Caki2 (cell line): ENCODE measurements at places on chromosomes 5 and 9. TPM values are rescaled to one million over a fixed set of nuclear protein-coding genes. Genes with fewer than 3 reads are reported as not detected.

DNA sequence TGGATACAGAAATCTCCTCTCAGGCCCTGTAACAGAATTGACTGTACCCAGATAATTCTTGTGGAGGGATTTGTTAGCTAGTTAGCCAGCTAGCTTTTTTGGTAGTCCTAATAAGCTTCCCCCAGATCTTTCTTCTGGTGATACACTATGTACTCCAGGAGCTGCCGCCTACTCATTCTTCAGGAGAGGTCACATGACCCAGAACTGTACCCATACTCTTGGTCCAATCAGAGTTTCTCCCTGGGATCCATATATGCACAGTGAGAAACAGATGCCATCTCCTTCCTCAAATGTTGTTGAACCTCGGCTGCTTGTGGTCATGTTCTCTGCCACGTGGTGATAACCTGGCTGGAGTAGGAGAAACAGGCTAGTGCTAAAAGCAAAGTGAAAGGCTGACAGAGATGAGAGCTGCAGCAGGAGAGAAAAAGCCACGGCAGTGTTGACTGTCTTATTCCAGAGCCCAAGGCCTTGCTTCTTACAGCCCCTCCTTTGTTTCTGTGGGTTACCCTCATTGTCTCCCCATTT is 123.0 kb upstream of the RFX3 start:
- no peak for DNase-seq

DNA sequence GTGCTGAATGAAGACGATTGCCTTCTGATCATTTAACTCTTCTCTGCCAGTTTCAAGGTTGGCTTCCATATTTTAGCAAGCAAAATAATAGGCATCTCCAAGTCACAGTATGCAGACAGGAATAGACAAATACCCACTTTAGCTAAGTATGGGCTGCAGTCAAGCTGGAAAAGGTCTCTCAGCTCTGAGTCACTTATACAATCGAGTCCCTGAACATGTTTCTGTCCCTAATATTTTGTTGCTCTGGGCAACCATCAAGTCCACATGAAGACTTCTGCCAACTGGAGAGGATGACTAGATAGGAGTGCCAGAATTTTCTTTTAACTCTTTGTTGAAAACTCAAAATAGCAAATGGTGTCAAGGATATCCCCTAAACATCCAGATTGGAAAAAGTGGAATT is 575.3 kb downstream of the RAB3C start:
- no peak for DNase-seq

GRCh38 chr5:13745508-13745907 is 199.0 kb downstream of the DNAH5 start:
- peak; percentile 50 for DNase-seq

DNA sequence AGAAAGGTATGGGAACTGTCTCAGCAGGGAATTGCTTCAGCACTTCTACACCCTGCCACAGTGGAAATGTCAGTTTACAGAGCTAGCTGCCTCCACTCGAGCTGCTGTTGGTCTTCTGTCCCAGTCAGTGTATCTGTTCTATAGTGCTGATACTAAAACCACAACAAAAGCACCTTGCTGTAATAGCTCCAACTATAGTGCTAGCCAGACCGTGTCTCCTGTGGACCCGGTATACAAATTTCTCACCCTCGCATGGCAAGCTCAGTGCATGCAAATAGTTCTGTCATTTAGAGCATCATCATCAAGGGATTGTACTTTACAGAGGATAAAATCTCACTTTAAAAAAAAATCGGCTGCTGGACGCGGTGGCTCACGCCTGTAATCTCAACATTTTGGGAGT is 51.5 kb upstream of the IQGAP2 start:
- no peak for DNase-seq

- DNase-seq, result no peak
Observed at GRCh38 chr9:83166372-83166771, 103.4 kb upstream of the RASEF start.

ZFAND5 gene
- 78.8 and 92.5 TPM in 2 replicates for total RNA-seq

DNA sequence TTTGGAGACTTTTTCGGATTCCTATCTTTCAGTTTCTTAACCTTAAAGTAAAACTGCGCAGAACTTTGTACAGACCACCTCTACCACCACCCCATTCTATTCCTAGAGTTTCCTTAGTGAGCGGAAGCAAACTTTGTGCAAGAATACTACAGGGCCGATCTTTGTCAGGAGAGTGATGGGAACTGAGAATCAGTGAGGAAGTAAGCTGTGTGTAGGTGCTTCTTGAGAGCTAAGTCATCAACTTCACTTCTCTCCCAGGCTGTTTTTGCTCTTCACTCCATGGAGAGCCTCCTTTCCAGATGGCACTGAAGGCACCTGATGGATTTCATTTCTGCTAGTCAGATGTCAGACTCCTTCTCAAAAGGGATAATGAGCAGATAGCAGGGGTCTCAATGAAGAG is 127.3 kb downstream of the SPATA31D1 start:
- no peak for DNase-seq

- DNase-seq, result peak; percentile 10
Observed at GRCh38 chr5:76403766-76404222, 709 bp downstream of the IQGAP2 start.

SAP30L gene
- total RNA-seq, result 9.7 and 50.7 TPM in 2 replicates

DNA sequence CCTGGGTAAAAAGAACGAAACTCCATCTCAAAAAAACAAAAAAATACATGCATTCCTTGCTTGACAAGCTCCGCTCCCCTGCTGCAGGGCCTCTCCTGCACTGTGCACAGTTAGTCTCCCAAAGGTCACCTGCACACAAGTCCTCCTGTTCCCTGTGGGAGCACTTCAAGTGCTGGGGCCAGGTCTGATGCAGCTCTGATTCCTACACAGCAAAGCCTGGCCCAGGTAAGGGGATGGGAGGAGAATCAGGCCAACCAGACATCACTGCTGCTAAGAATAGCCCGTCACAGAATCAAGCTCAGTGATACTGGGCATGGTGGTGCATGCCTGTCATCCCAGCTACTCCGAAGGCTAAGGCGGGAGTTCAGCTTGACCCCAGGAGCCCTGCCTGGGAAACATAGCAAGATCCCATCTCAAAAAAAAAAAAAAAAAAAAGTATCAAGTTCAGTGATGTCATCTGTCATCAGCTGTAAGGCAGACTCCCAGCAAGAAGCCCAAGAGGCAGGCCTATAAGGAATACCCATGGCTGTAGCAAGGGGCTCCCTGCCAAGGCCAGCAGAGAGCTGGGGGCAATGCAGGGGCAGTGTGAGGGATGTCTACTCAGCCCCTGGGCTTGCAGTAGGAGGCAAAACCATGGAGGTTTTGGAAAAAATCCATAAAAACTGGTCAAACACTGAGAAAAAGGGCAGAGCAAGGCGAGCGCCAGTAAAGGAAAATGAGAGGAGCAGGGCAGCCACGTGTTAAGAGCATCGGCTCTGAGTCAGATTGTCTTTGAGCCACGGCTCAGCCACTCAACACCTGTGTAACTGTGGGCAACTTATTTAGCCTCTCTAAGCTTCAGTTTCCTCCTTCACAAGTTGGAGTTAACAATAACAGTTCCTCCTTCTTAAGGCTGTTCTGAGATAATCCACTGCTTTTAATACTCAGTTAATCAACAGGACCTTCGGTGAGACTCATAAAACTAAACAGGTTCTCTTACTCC is 3.2 kb downstream of the TPM2 start:
- no peak for DNase-seq

PPP1R26 gene
- 30.4 and 32.4 TPM in 2 replicates for total RNA-seq

DNA sequence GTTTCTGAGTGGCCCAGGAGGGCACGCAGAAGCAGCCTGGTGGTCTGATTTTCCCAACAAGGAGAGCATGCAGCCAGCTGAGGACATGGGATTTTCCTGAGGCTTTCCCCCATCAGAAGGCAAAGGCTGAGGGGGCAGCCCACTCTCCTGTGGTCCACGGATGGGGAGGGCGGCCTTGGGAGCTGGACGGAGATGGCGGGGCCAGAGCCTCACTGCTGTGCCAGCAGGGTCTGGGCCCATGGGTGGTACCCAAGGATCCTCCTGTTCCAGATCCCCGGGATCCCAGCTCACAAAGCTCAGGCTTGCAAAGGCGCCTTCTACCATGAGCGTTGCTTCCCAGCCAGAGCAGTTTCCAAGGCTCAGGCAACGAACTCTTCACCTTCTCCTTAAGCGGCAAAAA is 39.0 kb upstream of the SLC12A7 start:
- no peak for DNase-seq

MSANTD3 gene
- total RNA-seq, result 66.6 and 90.2 TPM in 2 replicates

DNA sequence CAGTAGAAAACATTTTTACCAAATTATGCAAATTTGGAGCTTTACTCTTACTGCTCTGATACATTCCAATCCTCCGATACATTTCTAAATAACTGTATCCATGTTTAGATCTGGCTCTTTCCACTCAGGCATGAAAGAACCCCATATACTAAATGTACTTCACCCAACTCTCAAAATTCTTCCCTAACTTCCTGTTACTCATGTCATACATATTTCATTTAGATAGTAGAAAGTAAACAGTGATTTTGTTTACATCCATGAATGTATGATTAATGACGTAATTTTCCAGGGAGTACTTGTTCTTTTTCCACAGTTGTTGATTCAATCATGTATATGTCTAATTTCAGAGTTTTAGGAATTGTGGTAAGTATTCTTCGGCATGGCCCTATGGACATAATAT is 1426.5 kb upstream of the C9orf72 start:
- DNase-seq, result no peak

GRCh38 chr5:74648835-74649293 is 8.3 kb upstream of the ENC1 start:
- peak; percentile 41 for DNase-seq

CDX1 gene
- not detected in 2 replicates for total RNA-seq

IFNA2 gene
- not detected in 2 replicates for total RNA-seq

DNA sequence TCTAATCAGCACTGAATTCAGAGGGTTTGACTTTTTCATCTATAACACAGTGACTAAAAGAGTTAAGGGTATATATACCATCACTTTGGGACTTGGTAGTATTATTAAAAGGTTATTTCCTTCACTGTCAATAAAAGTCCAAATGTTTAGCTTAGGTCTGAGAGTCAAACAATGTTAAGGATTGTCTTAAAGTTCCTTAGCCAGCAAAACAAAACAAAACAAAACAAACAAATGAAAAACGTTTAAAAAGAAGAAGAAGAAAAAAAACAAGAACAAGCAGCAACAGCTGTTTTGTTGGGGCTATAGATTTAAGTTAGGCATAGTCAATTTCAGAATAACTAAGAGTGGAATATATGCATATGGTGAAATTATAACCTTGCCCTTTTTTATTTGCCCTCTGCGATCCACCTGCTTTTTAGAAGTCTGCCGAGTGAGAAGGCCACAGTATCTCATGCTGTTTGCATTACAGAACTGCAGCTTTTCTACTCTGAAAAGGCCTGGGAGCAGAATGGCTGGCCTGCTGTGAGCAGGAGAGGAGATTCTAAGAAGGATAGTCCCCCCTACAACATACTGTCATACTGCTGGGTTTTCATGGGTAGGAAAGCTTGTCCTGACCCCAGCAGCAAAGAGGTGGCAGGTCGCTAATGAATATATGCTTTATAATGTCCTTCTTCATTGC is 141.7 kb downstream of the NTRK2 start:
- DNase-seq, result no peak

DNA sequence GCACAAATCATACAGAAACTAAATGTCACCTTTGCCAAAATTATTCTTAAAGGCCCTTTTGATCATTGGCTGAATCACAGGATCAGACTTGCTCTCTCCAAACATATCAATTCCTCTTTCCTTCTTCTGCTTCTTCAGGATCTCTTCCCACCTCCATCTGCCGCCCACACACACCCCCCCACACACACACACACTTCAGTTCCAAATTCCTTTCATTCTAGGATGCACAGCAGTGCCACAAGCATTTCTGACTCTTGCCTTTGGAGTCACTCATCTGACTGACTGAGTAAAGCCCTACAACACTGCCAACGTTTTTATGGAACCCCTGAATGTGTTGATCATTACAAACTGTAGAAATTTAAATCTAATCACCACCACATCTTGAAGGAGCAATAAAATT is 22.9 kb downstream of the DNAH5 start:
- peak; percentile 27 for DNase-seq

DNA sequence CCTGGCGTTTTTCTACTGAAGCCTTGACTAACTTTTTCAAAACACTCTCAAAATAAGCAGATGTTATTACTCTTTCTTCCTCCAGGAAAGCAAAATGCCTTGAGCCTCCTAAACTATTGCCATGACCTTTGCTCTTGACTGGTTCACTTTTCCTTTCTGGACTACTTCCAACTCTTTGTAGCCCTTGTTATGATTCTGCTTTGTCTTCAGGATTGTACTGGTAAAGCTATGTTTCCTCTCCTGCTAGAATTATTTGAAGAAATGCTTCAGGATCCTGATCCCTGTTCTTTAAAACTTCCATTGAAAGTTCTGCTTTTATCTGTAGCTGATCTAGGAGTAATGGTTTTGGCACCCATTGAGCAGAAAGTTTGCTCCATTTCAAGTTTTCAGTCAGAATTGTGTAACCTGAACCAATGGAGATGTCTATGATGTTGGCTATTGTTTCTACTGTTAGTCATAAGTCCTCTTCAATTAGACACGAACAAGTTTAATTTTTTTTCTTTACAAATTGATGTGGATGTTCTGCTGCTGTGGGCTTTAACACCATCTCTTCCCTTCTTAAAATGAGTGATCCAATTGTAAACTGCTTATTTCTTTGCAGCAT is 1356.4 kb downstream of the EFNA5 start:
- DNase-seq, result no peak

GRCh38 chr9:129999141-129999510 is 43.9 kb downstream of the FNBP1 start:
- DNase-seq, result no peak

PCDHA2 gene
- not detected in 2 replicates for total RNA-seq

GRCh38 chr9:98185021-98185567 is 7.3 kb downstream of the CORO2A start:
- DNase-seq, result no peak

GRCh38 chr5:78964889-78965288 is 20.2 kb downstream of the ARSB start:
- DNase-seq, result peak; percentile 40

- no peak for DNase-seq
Observed at GRCh38 chr9:133534346-133535291, at the start of gene ADAMTSL2. ADAMTSL2 (plus strand) TSS chr9:133534704; CDS start chr9:133536713, 2,009 bp downstream.

DDX4 gene
- total RNA-seq, result not detected in 2 replicates

GPR151 gene
- total RNA-seq, result not detected in 2 replicates

- DNase-seq, result no peak
Observed at GRCh38 chr5:55507574-55507973, 27.2 kb downstream of the PLPP1 start.

GRCh38 chr5:149679876-149680809 is 50.0 kb upstream of the PPARGC1B start:
- DNase-seq, result no peak

- DNase-seq, result no peak
Observed at GRCh38 chr9:30677221-30677620, 1707.2 kb upstream of the ACO1 start.

FABP6 gene
- total RNA-seq, result 22.4 and 46.5 TPM in 2 replicates

DNA sequence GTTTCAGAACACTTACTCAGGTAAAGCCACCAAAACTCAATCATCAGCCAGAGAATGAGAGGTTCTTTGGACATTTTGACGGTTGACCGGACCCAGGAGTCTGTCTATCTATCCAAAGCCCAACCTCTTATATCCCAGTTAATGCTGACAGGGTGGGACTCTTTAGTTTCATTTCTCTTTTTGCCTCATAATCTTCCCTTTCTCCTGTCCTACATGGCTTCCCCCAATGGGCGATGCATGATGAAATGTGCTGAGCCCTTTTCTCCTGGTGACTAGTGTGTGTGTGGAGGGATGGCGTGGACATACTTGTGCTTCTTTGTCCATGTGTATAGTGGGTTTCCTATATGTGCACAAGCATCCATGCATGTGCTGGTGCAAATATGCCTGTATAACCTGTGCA is at the start of gene TIMD4:
Gene TIMD4 (minus strand): TSS at position 102 of the 400 bp plus-strand sequence. CDS start 28 bp downstream, at position 74.
- DNase-seq, result no peak

GRCh38 chr9:33388110-33388994 is 14.0 kb downstream of the AQP7 start:
- DNase-seq, result no peak

C9orf50 gene
- not detected in 2 replicates for total RNA-seq
